ENCODE measurements at places on chromosomes 4 and X.

DNA sequence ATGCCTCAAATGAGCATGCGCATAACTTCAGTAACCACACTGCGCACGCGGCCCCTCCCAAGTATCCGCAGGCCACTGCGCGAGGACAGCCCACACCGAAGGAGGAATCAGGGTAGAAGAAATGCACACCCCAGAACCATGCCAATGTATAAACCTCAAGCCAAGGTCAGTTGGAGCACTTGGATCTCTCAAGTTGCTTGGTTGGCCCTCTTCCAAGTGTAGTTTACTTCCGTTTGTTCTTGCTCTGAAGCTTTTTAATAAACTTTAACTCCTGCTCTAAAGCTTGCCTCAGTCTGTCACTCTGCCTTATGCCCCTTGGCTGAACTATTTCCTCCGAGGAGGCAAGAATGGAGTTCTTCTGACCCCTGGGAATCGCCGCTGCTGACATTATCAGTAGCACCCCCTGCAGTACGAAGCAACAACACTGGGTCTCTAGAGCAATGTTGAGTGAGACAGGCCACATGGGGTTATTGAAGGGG is 22.0 kb upstream of the SPINK2 start:
- no peak for DNase-seq

- no peak for DNase-seq
Measured at GRCh38 chr4:16597845-16598596, 300.4 kb downstream of the LDB2 start.

GRCh38 chr4:26884486-26884988 is 23.9 kb downstream of the STIM2 start:
- no peak for DNase-seq

DNA sequence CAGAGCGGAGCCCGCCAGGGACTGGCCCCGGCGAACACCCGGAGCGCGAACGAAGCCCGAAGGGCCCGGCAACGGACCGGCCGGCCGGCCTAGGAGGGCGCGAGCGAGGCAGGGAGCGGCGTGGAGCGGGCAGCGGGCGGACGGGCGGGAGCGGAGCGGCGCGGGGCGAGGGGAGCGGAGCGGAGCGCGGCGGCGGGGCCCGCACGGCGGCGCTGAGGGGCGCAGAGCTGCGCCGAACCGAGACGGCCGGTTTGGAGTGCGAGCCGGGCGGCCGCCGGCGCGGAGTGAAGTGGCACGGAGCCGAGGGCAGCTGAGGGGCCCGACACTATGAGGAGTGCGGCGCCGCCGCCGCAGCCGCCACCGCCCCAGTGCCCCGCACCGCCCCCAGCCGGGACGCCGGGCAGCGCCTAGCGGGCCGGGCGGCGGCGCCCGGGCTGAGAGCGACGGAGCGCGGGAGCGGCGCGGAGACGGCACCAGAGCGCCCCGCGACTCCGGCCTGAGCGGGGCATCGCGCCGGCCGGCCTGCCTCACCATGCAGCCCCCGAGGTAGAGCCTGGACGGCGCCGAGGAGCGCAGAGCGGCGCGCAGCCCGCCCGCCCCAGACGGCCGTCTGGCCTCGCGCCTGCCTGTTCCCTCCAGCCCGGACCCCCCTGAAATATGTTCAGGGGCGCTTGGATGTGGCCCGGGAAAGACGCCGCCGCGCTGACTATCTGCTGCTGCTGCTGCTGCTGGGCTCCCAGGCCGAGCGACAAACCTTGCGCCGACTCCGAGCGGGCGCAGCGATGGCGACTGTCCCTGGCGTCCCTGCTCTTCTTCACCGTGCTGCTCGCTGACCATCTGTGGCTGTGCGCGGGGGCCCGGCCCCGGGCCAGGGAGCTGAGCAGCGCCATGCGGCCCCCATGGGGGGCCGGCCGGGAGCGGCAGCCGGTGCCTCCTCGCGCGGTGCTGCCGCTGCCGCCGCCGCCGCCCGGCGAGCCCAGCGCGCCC is 793 bp downstream of the NALF2 start:
- no peak for DNase-seq

- DNase-seq: no peak
Measured at GRCh38 chr4:109174224-109174953, 128.1 kb downstream of the COL25A1 start.
